CD4-positive, alpha-beta T cell treated with Interleukin-2 at 100 ng/mL for 4 hours (primary cell): ENCODE measurements at places on chromosomes 6 and 20.

DNA sequence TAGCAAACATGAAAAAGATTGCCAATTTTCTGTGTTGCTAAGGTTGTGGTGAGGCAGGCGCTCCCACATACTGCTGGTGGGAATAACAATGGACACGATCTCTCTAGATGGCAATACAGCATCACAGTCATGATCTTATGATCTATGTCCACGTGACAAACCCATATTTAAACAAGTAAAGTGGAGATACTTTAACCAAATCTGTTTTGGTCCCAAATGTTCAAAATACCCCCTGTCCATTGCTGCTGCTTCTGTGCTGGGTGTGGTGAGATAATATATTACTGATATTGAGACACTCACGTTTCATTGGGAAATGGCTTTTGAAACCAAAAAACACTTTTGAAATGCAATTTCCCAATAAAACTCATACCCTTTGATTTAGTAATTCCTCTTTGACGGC lies 23.0 kb downstream of the SIRPD start:
- no peak for DNase-seq

DNA sequence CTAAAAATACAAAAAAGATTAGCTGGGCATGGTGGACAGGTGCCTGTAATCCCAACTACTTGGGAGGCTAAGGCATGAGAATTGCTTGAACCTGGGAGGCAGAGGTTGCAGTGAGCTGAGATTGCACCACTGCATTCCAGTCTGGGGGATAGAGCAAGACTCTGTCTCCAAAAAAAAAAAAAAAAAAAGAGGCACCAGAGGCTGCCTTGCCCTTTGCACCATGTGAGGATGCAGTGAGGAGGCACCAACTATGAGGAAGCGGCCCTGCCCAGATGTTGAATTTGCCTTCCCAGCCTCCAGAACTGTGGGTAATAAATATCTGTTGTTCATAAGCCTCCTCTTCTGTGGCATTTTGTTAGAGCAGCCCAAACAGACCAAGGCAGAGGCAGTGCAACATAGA lies 54.4 kb downstream of the ALDH5A1 start:
- DNase-seq = no peak

GRCh38 chr6:41022294-41022693 lies 16.7 kb downstream of the UNC5CL start:
- DNase-seq = no peak

DNA sequence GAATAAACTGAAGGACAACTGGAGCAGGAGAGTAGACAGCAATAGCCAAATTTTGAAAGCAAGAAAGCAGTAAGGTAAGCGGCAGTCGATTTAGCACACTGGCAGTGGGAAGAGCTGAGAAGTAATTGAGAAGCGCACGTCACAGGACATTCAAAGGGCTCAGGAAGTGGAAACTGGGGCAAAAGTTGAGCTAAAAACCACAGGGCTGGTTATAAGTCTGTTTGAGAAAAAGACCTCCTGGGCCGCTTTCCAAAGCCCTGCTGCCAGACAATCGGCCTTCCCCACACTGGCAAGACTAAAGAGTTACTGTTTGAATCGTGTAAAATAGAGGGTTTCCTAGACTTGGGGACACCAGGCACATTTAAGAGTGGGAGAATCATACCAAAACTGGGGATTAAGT lies 161.4 kb downstream of the DNAH8 start:
- peak; percentile 45 for DNase-seq

- DNase-seq = no peak
Observed at GRCh38 chr6:75551367-75551952, 50.2 kb upstream of the SENP6 start.

DNA sequence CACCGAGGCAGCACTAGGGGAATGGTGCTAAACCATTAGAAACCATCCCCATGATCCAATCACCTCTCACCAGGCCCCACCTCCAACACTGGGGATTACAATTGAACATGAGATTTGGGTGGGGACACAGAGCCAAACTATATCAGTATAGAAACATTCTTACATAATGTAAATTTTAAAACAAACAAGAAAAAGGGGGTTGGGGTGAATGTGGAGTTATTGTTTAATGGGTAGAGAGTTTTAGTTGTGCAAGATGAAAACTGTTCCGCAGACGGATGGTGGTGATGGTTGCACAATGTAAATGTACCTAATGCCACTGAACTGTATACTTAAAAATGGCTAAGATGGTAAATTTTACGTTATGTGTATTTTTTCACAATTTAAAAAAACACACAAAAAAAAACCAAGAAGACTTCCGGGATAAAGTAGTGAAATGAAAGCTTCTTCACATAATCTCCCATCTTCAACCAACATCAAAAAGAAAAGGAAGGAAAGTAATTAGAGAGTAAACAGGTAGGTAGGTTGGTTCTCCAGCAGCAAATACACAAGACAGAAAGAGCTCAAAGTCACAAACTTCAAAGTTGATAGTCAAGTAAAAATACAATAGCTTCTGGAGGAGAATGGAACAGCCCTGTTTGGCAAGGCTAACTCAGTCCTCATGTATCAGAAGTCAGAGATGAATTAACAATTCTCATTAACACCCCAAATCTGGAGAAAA lies 16.3 kb downstream of the RARS2 start:
- DNase-seq = no peak

- no peak for DNase-seq
Observed at GRCh38 chr6:41584668-41585205, 38.6 kb downstream of the FOXP4 start.

- no peak for DNase-seq
Observed at GRCh38 chr6:241336-241865, 50.9 kb upstream of the DUSP22 start.

DNA sequence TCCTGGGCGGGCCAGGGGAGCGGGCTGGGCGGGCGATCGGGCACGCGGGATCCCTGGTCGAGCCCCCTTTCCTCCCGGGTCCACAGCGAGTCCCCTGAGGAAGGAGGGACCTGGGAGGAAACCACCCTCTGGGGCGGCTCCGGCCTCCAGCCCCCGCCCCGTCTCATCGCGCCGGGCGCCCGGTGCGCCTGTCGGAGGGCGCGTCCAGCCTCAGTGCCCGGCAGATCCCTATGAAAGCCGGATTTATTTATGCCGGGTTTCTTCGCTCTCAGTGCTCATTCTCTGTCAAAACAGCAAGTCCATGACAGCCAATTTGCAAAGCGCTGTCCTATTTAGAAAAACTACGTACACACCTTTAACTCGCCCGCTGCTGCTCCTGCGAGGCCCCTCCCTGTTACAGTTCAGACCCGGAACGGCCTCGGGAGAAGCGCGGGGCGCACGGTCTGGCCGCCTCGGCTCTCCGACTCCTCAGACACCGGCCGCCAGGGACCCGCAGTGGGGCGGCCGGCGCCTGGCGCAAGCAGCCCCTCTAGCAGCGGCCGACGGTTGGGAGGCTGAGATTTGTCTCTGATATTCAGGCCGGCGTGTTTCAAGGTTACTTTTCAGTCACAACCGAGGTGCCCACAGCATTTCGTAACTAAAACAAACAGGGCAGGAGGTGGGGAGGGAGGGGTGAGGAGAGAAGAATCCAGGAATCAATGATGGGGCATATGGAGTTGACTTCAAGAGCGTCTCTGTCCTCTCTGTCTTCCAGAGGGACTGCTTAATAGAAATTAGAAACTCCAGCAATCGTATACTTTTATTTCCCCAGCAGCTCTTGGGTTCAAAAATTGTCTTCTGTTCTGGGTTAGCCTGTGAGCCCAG lies 782 bp upstream of the FOXA2 start:
- DNase-seq = no peak

DNA sequence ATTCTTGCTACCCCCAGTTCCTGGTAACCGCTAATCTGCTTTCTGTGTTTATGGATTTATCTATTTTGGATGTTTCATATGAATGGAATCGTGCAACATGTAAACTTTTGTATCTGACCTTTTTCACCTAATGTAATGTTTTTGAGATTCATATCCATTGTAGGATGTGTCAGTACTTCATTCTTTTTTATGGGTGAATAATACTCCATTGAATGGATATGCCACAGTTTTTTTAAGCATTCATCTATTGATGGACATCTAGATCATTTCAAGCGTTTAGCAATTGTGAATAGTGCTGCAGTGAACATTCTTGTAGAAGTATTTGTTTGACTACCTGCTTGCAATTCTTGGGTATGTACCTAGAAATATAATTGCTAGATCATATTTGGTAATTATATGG lies 13.0 kb downstream of the KDM1B start:
- DNase-seq = no peak

DNA sequence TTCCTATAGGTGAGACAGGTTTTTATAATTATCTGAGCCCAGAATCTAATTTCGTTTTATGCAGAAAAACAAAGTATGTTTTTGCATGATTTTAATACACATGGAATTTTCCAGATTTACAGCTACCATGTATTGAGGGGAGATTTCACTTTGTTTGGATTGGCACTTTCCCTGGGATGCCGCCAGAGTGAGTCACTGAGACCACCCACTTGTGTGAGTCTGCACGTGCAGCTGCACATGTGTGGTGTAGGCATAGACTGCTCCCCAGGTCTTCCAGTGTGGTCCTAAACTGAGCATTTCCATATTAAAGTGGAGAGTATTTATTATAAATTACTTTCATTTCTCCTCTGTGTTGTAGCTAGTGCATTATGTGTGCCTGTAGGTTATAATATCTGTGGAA lies 186.8 kb downstream of the UBE3D start:
- no peak for DNase-seq

DNA sequence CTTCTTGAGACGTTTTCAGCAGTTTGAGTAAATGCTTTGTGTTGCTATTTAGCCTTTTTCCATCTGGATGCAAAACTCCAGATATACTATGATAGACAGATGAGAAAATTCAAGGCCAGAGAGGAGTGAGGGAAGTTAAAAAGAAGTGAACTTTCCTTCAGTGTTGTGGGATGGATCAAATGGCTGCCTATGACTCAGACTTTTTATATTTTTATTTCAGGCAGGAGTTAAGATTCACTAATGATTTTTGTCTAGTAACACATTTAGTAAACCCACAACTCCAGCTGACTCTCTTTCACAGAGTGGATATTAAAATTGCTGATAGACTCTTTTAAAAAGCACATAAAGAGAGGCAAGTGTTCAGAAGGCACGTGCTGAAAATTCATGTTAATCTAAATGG lies 23.2 kb upstream of the PTCHD4 start:
- no peak for DNase-seq

GRCh38 chr6:105587349-105588122 lies 184.7 kb upstream of the PREP start:
- peak; percentile 38 for DNase-seq

- no peak for DNase-seq
Observed at GRCh38 chr6:115582386-115582785, 478.3 kb downstream of the FRK start.

DNA sequence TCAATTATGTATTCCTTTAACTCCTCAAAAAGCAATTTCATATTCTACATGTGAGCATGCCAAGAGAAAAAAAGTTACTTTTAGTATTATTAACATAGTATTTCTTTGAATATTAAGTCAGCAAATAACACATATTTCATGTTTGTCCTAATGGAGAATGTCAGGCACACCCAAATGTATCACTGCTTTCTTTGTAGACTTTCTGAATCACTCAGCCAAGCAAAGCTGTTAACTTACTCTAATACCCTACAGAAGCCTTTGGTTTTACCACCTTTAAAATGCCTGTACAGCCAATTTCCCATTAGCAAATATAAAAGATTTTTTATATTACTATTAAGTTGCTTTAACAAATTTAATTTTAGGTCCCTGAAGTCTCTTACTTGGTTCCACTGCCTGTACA lies 23.8 kb downstream of the FRK start:
- DNase-seq = no peak

GRCh38 chr6:133132466-133132971 lies 108.6 kb upstream of the EYA4 start:
- DNase-seq = no peak

DNA sequence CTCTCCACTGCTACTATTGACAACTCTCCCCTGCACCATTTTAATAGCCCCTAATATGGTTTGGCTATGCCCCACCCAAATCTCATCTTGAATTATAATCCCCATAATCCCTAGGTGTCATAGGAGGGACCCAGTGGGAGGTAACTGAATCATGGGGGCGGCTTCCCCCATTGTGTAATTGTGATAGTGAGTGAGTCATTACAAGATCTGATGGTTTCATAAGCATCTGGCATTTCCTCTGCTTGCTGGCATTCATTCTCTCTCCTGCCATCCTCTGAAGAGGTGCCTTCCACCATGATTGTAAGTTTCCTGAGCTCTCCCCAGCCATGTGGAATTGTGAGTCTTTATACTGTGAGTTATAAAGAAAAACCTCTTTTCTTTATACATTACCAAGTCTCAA lies 74.1 kb upstream of the TCF21 start:
- DNase-seq = no peak

GRCh38 chr6:55877283-55877682 lies 1.9 kb upstream of the BMP5 start:
- no peak for DNase-seq

DNA sequence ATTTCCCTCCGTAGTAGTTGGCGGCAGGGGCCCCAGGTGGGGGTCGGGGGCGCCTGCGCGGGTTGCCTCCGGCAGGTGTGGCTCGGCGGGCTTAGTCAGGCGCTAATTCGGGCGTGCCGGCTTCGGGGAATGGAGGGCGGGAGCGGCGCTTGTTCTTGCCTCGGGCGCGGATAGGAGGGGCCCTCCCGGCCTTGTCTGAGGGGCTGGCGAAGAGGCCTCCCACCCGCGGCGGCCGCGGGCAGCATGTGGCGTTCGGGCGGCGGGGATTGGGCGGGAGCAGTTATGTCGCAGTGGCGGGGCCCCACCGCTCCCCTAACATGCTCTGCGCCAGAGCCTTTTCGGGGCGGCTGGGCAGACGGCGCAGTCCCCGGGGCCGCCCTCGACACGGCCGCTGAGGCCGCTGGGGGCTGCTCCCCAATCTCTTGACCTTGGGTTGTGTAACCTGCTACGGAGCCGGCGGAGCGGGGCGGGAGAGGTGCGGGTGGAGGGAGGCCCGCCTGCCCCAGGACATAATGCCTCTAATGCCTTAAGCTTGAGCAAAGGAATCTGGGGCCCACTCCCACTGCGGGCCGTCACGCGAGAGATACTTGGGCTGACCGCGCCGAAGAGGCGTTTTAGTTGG lies 1.1 kb downstream of the AMD1 start:
- peak; percentile 78 for DNase-seq

GRCh38 chr6:17574866-17575560 lies 25.1 kb upstream of the FAM8A1 start:
- DNase-seq = no peak

DNA sequence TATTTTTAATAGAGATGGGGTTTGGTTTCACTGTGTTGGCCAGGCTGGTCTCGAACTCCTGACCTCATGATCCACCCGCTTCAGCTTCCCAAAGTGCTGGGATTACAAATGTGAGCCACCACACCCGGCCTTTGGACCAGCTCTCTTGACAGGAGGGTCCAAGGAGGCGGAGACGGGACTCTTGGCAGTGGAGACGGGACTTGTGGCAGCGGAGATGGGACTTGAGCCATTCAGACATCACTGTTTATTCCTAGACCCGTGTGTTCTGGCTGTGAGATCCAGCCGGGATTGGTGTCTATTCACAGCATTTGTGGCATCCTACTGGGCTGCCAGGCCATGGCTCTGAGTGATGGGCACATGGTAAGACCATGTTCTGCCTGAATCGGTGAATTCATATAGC lies 25.6 kb downstream of the PRPF6 start:
- DNase-seq = no peak
